ENCODE measurements at places on chromosomes 2 and 18.

GRCh38 chr18:76657911-76658470, 162.9 kb upstream of the ZNF516 start:
- no peak for DNase-seq

DNA sequence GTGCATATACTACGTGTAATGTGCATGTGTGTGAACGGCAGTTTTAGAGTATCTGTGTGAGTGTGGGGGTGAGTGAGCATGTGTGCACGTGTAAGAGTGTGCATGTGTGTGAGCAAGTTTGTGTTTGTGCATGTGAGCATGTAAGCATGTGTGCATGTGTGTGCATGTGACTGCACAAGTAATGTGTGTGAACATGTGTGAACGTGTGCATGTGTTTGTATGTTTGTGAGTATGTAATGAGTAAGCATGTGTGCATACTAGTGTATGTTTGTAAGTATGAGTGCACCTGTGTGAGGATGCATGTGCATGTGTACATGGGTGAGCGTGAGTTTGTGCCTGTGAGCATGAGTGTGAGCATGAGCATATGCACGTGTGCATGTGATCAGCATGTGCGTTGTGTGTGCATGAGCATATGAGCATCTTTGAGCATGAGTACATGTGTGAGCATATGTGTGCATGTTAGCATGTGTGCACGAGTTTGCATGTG, 90.7 kb downstream of the ZNF516 start:
- no peak for DNase-seq

DNA sequence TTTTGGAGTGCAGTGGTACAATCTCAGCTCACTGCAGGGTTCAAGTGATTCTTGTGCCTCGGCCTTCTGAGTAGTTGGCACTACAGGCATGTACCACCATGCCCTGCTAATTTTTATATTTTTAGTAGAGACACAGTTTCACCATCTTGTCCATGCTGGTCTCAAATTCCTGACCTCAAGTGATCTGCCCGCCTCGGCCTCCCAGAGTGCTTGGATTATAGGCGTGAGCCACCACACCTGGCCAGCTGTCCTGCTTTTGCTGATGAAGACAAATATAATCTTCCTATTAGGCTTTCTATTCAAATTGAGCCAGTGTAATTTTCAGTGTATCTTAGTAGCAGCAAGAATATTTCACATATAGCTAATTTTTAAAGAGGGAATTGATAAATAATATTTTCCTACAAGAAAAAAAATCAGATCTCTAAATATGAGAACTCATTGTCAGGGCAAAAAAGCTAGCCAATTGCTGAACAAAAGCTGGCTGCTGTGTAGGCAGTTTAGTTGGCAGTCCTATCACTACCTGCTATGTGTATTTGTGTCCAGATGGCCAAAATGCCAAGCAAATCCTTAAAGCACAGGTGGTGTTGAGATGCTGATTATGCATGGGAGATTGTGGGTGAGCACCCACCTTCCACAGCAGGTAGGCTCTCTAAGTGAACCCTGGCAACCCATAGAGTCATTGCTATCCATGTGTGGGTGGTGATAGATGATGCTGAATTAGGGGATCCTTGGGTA, 60.8 kb upstream of the STAM2 start:
- DNase-seq = no peak

GRCh38 chr2:24077535-24077877, 1.4 kb upstream of the SF3B6 start:
- DNase-seq = no peak

DNA sequence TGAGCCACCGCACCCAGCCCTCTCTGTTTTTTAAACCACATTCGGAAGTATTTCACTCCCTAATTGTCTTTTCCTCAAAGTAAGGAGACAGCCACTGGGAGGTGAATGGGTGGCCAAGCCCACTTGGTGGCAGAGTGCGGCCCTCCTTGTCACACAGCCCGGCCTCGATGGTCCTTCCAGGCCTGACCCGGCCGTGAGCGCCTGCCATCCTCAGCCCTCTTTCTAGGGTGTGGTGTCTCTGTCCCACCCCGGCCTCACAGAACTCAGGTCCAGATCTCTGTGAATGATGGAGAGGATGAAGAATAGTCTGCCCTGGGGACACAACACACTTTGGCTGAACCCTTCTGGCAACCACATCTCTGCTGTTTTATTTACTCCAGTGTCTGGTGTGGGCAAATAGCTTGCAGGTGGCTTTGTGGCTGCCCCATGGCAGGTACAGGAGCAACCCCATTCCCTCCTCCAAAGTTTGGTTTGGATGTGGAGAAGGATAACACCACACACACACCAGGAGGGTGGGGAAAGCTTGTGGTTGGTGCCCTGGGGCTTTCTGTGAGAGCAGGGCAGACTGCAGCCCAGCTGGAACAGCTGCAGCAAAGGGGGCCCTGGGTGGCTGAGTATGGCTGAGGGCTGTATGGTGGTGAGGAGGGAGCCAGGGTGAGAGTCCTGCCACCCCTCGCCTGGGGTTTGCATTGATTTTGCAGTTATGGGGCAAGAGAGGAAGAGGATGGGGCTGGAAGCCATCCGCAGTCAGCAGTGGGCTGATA, 88.6 kb downstream of the FAM168B start:
- no peak for DNase-seq

DNA sequence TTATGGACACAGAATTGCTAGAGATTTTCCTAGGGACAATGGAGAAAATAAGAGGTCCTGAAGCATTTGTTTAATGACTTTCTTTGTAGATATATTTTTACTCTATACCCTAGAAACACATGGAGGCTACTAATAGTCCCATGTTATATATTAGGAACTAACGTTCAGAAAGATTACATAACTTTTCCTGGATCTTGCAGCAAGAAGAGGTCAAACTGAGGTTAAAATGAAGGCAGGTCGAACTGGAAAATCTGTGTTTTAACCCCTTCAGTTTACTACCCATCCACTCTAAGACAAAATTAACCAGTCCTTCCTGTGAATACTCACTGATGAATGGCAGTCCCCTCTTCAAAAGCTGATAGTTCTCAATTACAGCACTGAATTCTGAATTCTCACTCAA, 1415.8 kb upstream of the CELF4 start:
- DNase-seq = no peak

DNA sequence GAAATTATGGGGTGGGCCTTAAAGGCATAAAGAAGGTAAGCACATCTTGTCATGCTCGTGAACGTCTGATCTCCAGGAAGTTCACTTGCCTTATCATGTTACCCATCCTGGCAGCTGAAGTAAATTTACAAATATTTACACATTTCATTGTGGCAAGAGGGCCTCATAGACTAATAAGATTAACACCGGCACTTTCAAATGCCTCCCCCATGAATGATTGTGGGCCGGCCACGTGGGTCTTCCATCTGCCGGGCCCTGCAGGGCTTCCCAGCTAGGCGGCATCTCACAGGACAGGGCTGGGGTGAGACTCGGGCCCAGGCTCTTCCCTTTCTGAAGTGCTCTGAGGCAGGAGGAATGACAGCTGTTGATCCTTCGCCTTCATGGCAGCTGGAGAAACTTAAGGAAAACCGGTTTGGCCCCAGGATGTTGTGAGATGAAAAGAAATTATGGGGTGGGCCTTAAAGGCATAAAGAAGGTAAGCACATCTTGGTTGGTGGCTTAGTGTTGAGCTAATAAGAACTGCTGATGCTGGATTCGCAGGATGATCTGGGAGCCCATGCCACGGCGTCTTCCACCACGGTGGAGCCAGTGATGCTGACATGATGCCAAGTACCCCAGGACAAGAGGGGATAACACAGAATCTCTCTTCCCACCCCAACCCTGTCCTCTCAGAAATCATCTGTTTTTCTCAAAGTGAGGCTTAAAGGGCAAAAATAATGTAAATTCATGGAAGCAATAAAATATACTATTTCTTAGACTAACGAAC, 176.3 kb downstream of the SEPTIN10 start:
- DNase-seq = no peak

- DNase-seq = no peak
Observed at GRCh38 chr18:12851716-12852115, 32.3 kb downstream of the PTPN2 start.

DNA sequence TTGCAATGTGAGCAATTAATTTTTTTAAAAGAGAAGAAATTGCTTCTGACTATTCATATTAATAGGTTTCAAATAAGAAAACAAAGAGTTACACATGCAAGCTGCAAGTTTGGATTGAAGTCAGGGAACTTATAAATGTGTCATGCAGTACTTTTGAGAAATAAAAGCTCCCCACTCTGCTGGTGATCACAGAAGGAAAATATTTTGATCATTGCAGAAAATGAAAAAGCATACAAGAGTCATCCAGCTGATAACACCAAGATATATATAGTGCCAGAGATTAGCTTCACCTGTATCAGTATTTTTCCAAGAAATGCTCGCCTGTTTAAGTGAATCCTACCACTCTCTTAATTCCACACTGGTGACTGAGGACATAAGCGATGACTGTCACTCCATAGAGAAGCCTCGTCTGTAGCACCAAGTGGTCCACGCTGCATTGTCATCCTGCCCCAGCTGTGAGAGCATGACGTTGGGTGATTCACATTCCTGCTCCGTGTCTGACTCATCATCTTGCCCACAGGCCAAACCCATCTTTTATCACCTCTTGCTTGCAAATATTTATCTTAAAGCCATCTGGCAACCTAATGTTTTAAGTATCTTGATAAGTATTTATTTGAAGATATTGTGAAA, 178.0 kb downstream of the ASXL3 start:
- DNase-seq = no peak

DNA sequence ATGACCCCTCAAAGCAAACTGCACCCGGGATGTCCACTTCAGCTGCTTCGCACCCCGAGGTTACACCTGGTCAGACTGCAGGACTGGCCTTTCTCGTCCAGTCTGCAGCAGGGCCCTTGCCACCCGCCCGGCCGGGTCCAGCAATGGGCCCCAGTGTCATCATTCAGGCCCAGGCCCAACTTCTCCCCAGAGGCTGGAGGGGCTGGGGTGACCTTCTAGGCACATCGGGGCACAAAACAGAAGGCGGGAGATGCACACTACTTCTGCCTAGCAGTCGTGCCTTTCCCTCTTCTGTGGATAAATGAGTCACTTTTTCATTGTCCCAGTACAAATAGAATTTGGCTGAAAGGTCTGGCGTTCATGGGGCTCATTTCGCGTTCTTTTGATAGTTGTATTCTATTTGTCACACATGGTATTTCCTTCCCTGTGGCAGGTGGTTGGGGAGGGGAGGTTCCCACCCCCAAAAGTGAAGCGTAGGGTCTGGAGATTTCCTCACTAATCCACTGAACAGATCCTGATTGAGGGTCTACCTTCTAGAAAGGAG, 56.9 kb upstream of the ID2 start:
- no peak for DNase-seq

DNA sequence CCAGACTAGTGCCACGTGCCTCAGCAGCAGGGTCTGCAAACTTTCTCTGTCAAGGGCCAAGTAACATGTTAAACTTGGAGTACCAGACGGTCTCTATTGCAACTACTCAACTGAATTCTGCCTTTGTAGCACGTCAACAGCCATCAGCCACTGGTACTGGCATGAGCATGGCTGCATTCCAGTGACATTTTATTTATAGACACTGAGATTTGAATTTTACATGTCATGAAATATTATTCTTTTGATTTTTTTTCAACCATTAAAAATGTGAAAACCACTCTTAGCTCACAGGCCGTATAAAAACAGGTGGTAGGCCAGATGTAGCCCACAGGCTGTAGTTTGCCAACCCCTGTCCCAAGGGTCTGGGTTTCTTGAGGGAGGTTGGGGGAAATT, 199.7 kb downstream of the TPGS2 start:
- no peak for DNase-seq

Data from activated T-cell treated with anti-CD3 and anti-CD28 coated beads, Interleukin-2, amount 50 U/mL, for 1 hour (primary cell).